ENCODE measurements at places on chromosomes 5 and 9. TPM values are rescaled to one million over a fixed set of nuclear protein-coding genes. Genes with fewer than 3 reads are reported as not detected.

SYK gene
- 0.19 TPM for total RNA-seq

ANKRD55 gene
- total RNA-seq: 0.74 TPM

SPACA9 gene
- total RNA-seq: 5.8 TPM

PCAT7 gene
- not detected for total RNA-seq

SLC25A2 gene
- 0.46 TPM for total RNA-seq

DNA sequence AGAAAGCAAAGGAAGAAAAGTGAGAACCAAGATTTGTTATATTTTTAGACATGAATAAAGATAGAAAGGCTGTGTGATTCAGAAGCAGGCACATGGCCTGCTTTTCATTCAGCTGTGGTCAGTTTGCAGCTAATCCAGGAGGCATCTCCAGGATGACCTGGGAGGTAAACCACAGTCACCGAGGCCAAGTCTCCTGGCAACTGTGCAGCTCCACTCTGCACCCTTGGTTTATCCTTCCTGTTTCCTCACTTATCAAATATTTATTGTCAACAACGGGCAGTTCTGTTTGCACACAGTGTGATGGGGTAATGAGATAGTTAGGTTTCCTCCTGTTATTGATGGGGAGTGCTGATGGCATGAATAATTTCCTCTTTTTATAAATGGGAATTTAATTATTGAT, 243.0 kb downstream of the PSAT1 start:
- no peak for DNase-seq

DNA sequence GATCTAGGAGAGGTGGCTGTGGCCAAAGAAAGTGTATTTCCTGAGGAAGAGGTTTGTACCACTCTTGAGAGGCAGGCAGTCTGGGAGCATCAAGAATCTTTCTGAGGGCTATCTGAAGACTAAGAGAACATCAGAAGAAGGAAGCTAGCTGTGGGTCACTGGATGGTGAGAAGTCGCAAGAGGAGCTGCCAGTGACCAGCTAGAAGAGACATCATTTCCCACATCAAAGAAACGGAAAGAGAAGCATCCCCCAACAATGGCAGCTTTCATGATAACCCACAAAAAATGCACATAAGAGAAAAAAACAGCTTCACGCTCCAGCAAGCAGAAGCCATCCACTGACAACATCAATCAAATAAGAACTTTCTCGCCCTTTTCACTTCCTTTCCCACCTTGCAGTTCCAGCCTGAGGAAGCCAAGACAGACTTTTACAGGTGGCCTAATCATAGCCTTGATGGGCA, 25.0 kb upstream of the CEP78 start:
- DNase-seq: no peak

DNA sequence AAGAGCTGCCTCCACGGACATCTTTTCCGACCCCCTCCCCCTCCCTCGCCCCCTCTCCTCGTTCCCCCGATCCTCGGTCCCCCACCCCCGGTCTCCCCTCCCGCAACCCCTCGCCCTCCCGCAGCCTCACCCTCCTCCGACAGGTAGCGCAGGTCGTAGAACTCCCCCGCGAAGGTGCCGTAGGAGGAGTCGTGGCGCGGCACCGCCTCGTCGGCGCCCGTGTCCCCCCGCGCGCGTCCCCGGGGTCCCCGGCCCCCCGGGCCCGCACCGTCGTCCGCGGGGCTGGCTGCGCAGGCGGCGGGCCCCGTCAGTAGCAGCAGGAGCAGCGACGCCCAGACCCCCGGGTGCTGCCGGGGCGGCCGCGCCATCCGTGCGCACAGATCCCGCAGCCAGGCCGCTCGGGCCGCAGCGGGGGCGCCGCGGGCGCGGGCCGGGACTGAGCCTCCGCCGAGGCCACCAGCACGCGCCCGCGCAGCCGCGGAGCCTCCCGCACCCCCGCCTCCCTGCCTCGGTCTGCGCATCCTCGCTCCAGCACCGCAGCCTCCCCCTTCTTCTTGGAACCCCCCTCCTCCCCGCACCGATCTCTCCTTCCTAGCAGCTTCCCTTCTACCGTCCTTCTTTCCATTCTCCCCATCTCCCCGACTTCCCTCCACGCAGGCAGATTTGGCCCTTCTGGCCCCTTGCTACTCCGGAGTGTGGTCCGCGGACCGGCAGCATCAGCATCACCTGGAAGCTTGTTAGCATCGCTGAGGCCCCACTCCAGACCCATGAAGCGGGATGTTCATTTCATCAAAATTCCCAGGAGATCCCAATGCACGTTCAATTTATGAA, at the start of gene FRRS1L:
Gene FRRS1L, minus strand, starts transcription at position 479 of the 831 bp plus-strand sequence. Its CDS starts 111 bp downstream, at position 368.
- DNase-seq: peak; percentile 3

DNA sequence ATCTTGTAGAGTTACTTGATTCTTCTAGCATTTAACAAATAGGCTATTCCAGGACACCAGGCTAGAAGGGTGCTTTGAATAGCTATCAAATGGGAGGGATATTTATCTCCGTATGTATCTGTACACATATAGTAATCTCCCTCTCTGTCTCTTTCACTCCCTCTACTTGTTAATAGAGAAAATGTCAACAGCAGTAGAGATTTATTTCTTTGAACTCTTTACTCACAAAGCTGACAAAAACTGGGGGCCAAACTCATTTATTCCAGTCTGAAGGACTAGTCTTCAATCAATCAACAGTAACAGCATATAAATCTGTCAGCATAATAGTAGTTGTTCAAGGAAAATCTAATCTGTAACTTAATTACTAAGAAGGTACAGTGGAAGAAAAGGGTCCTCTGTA, 78.2 kb upstream of the FER start:
- DNase-seq: no peak

GRCh38 chr9:13674926-13675637, 395.6 kb upstream of the MPDZ start:
- no peak for DNase-seq

- no peak for DNase-seq
Measured at GRCh38 chr5:140273401-140273877, 29.5 kb downstream of the PFDN1 start.

- DNase-seq: no peak
Measured at GRCh38 chr5:55564721-55565120, 30.0 kb upstream of the PLPP1 start.

- peak; percentile 57 for DNase-seq
Measured at GRCh38 chr5:45696206-45696836, at the start of gene HCN1. HCN1 (minus strand) TSS chr5:45696380.

Measured in activated T-cell treated with anti-CD3 and anti-CD28 coated beads, Interleukin-2, amount 50 U/mL, for 72 hours (primary cell).